ENCODE measurements at places on chromosomes 7 and 10.

- DNase-seq = peak; percentile 27
Observed at GRCh38 chr7:140316165-140316661, 82.1 kb downstream of the SLC37A3 start.

GRCh38 chr10:101219139-101219945, 9.9 kb downstream of the LBX1 start:
- DNase-seq = no peak

DNA sequence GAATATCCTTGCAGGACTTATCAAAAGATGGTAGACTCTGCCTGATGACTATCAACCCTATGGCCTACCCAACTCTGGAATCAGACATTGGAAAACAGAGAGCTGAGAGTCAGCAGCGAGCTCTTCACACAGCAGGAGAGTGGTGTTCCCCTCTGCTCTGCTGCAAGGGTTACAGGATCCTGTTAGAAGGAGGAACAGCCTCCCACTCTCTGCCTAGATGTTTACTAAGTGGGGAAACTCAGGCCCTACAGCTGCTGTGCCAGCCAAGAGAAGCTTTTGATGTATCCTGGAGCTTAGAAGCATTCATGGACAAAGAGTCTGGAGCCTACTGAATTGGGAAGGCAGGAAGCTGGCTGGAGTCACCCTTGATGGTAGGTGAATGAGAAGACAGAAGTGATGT, 104.6 kb downstream of the ABLIM1 start:
- no peak for DNase-seq

- DNase-seq = no peak
Observed at GRCh38 chr7:4995429-4995969, 36.5 kb upstream of the MMD2 start.

GRCh38 chr10:76879116-76879913, 758.3 kb downstream of the KCNMA1 start:
- no peak for DNase-seq

DNA sequence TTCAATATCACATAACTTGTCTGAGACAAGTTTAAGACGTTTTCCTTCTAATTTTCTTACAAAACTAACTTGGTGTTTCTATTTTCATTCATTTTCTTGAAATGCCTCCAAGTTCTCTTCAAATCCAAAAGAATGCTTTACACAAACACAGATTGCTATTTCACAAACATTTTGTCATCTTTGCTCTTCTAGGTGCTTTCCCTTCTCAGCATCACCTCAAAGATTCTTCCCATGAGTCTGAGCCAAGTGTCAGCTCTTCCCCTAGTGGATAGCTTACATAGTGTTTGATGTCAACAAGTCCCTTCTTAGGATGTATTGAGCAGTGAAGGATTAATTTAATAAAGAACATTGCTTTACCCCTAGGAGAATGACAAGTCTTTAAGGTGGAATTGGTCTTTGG, 38.1 kb upstream of the SEMA3A start:
- DNase-seq = no peak

DNA sequence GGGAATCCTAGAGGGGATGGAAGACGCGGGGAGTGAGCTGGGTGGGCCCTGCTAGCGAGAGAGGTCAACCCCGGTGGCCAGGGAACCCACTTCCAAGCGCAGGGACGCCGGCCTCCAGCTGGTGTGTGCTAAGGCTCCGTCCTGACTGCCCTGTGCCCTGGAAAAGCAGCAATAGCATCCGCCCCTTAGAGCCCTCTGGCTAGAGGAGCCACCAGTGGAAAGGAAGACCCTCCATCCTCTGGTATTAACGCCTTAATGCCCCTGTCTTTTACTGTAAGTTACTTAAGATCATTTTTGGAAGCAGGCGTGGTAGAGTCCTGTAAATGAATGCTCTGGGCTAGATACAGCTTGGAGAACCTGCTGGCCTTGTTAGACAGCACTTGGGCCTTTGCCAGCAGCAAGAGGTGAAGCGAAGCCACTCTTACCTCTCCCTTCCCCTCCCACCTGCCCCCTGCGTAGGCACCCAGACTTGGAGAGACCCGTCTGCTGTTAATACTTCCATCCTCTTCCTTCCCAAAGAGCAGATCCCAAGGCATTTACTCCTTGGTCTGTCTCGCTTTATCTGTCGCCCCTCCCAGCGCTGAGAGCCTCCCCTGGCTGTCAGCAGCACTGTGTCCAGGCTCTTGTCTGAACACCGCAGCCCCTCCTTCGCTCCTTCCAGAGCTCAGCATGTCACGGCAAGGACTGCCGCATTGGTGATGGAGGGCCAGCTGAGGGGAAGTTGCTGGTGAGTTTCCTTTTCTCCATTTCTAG, 4.6 kb downstream of the REPIN1 start:
- DNase-seq = no peak

GRCh38 chr7:1494447-1494846, 9.7 kb downstream of the INTS1 start:
- DNase-seq = no peak

- DNase-seq = no peak
Observed at GRCh38 chr10:60799971-60800650, 21.8 kb downstream of the CDK1 start.

DNA sequence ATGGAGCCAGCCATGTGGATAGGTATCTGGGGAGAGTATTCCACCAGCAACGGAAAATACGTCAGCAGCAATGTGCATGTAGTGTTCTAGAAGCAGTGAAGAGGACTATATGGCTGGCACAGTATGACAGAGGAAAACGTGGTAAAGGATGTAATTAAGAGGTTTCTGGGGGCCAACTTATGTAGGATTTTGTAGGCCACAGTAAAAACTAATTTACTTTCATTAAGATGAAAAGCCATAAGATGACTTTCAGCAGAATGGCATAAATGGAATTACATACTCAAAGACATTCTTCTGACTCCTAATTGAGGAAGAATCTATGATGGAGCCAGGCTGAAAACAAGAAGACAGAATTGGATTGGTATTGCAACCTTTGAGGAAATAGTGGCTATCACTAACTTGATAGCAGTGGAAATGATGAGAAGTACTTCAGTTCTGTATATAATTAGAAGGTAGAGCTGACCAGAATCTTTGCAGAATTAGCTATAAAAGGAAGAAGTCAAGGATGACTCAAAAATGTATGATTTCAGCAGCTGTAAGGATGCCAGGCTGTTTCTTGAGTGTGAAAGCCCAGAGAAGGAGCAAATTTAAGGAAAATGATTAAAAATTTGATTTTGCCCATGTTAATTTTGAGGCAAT, 156.7 kb downstream of the MBL2 start:
- no peak for DNase-seq

DNA sequence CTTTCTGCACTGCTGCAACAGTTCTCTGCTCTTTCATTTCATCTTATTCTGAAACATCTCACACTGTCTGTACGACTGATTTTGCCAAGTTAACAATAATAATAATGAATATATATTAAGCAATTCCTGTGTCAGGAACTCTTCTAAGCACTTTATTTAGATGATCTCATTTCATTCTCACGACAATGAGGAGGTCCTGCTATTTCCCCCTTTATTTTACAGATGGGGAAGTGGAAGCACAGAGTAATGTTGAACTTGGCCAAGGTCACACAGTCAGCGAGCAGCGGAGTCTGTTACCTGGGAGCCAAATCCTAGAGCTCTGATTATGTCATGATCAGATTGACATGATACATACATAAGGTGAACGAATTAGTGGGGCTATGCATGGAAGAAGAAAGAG, 5.8 kb downstream of the MRC1 start:
- no peak for DNase-seq

GRCh38 chr10:112951359-112952281, 1.6 kb downstream of the TCF7L2 start:
- peak; percentile 74 for DNase-seq

DNA sequence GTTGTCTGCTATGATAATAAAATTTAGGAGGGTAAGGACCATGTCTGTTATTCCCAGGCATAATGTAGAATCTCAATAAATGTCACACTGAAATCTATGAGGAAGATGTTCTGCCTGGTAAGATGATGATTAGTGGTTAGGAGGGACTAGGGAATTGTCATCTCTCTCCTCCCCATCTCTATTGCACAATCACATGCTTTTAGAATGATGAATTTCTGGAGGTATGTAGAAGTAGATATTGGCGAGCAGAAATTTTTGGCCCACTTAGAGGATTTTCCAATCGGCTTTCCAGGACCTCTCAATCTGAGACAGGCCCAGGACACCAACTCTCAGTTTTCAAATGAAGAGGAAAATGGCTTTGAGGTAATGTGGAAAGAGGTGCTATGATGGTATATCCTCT, 2.0 kb upstream of the PITX3 start:
- no peak for DNase-seq

- DNase-seq = no peak
Observed at GRCh38 chr7:37416378-37417106, 32.1 kb downstream of the ELMO1 start.

GRCh38 chr10:93994438-93994801, 689 bp downstream of the PLCE1 start:
- DNase-seq = no peak

- DNase-seq = peak; percentile 71
Observed at GRCh38 chr10:659688-660141, 29.8 kb downstream of the DIP2C start.

- no peak for DNase-seq
Observed at GRCh38 chr7:66466081-66466600, 162.5 kb upstream of the KCTD7 start.

DNA sequence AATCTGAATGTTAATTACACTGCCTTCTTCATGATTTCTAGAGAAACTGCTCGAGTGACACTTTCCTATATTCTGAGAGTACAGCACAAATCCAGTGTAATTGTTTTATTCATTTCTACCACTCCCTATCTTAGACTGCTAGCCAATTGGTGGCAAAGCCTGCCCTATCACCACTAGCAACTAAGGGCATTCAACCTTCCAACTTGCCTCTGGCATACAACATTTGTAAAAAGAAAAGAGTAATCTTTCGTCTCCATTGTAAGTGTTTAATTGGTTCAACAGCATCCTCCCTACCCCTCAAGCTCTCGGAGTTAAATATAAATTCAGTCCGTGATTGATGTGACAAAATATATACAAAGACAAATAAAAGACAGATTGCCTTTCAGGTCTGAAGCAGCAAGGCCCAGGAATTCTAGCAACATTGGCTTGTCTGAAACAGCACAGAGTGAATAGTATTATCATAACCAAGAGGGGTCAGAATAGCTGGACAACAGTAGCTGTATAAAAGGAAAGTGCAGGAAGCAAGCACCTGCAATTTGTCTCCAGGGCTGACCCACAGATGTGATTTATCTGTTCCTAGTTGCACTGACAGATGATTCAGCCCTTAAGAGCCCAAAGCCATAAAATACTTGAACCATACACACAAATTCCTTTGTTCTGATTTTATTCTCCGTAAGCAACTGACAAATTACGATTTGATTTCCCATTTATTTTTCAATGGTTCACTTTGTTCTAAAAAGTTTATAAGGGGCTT, 47.6 kb upstream of the ANKRD1 start:
- peak; percentile 38 for DNase-seq

DNA sequence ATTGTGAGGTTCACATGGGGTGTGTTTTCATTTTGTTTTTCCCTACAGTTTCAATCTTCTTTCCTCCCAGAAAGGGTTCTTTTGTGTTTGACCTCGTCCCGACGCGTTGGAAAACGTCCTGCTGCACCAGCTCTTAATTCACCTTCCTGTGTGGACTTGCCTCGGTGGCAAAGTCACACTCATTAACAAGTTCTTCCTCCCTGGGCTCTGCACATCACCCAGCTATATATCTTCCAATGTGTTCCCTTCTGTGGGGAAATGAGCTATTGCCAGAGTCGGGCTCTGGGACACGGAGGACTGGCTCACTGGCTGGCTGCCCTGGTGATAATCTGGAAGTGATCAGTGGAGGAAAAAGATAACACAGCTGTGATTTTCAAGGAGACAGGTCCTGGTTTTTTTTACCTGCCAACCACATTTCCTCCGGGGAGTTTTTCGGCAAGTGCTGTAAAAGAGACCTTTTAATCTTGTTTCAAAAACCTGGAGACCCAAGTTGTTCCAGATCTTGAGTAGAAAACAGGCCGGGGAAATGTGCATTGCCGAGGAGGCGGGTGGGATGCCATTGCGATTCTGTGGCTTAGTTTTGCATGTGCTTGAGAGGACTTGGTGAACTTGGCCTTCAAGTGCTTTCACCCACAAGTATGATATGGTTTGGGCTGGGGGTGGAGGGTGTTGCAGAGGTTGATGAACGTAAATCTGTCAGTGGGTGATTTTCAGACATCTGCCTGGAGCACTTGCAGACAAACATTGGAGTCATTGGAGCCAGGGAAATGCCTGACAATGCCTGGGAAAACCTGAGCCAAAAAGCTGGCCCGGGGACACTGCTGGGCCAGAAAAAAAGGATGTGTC, 96.5 kb upstream of the CREB5 start:
- DNase-seq = no peak

DNA sequence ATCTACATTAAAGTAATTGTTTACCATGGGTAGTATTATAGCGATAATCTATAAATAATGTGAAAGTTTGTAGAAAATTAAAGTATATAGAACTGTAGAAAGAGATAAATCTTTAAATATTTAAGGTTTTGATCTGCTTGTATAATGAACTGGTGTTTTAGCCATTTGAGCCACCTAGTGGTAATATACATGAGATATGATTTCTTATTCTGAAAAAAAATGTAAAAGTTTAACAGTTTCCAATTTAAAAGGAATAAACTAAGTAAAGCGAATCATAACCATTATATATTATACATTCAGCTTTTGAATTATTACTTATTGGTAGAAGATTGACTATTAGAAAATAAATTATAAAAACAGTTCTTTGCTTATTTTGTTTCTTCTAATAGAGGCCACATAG, 91.2 kb downstream of the OTUD1 start:
- DNase-seq = peak; percentile 5

GRCh38 chr7:25759286-25759685, 392.7 kb upstream of the NFE2L3 start:
- no peak for DNase-seq

DNA sequence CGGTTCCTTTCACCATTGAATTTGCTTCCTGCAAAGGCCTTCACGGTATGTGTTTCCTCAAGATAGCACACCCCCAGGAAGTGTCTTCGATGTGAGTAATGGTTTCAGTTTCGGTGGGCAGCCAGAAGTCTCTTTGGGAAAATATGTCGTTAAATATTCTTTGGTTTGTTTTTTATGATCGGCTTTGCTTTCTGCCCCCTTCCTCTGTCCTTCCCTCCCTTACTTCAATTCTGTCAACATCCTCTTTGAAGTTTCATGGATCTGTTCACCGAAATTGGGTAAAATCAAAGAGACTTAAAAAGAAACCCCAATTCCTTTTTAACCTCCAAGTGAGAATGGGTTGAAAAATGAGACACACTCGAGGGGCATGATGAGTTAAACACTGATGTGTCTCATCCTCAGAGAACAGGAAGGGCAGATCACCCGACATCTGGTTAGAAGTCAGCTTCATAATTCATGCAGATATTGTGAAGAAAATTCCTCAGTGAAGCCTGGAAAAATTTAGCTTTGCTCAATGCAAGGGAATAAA, 170.8 kb upstream of the HABP2 start:
- peak; percentile 86 for DNase-seq

DNA sequence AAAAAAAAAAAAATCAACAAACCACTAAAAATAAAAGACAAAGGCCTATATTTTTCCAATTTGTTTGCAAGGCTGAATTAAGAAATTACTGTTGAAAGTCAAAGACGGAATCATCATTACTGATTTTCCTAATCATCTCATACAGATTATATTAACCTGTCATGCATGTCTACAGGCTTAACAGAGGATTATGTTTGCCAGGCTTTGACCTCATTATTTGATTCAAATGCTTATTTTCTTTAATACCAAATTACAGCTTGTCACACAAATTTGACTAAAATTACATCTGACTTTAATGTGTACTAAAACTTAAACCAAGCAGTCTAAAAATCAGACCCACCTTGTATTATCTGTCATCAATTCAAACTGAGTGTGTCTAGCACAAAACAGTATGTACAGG, 21.2 kb downstream of the KIF5B start:
- DNase-seq = no peak

Data from endothelial cell of umbilical vein (primary cell).